Right forelimb (tissue), 1 donor: ENCODE measurements at places on chromosomes 2 and 18.

DNA sequence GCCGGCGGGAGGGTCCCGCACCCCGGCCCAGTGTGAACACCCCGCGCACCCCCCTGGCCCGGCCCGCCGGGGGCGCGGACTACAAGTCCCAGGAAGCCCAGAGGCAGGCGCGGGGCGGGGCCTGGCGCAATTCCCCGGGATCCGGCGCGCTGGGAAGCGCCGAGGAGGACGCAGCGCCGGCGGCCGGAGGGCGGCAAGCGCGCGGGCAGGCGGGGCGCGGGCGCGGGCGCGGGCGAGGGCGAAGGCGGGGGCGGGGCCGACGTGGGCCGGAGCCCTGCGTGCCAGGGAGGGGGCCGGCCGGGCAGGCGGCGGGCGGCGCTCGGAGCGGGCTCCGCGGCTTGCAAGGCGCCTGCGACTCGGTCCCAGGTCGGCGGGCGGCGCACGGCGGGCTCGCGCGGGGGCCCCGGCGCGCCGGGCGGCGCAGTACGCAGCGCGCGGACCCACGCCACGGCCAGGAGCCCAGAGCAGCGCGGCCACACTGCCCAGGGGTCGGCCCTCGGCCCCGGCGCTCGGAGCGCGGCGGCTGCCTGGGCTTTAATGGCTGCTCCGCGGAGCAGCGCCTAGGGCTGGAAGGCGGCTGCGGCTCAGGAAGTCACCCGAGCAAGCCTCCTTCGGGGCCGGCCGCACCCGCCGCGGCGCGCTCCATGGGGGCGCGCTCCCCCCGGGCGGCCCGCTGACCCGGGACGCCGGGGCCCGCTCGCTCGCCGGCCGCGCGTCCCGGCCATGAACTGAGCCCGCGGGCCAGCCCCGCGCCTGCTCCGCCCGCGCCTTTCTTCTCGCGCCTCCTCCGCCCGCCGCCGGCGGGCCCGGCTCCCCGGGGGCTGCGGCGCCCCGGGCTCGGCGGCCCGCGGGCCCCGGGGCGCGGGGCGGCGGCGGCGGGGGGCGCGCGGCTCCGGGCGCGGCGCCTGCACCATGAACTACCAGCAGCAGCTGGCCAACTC, at the start of gene AGAP1:
Gene AGAP1, plus strand, starts transcription at position 269 of the 941 bp plus-strand sequence.
- peak; percentile 96 for DNase-seq

DNA sequence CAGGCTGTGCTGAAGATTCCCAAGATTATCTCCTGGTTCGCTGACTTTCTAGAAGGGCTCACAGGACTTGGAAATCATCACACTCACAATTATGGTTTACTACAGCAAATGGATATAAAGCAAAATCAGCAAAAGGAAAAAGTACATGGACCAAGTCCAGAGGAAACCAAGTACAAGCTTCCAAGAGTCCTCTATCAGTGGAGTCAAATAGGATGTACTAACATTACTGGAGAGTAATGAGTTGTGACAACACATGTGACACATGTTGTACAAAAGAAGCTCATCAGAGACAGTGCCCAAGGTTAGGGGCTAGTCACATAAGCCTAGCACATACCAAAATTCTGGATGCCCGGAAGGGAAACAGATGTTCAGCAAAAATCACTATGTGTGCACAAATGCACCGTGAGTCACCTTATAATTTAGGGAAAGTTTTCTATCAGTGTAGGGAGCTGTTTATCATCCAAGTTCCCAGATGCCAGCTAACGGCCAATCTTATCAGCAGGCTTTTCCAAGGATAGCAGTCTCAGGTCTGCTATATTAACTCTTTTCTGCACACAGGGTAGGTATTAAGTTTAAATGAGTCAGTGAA, 9.5 kb downstream of the TMEM237 start:
- DNase-seq, result no peak

GRCh38 chr2:86020984-86021383, 84.7 kb downstream of the POLR1A start:
- peak; percentile 74 for DNase-seq

DNA sequence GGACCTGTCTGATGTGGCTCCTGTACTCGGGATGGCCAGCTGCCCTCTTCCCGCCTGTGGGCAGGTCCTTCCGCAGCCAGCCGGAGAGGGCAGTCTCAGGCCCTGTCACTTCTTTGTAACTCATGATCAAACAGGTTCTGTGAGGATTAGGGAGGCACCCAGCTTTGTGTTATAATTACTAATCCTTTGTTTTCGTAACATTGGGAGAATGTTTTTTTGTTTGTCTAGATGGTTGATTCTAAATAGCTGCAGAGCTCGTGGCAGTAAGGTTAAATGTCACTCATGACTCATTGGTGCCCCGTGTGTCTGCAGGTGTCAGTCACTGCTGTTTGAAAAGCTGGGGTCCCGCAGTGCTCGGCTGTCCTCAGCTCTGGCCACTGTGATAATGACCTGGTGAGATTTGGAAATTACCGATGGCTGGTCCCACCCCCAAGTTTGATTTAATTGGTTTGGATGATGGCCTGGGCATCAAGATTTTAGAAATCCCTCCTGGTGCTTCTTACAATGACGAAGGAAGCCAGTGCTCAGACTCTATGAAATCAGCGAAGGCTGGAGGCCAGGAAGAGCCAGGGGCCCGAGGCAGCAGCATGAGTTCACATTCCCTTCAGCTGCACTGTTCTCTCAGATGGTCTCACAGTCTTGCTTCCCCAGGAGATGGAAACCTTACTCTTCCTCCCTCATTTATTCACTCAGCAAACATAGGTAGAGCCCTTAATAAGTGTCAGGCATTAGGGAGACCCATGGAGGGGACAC, 172.8 kb downstream of the VAPA start:
- DNase-seq, result no peak

GRCh38 chr2:173657996-173658717, 303.5 kb downstream of the CDCA7 start:
- DNase-seq, result no peak

DNA sequence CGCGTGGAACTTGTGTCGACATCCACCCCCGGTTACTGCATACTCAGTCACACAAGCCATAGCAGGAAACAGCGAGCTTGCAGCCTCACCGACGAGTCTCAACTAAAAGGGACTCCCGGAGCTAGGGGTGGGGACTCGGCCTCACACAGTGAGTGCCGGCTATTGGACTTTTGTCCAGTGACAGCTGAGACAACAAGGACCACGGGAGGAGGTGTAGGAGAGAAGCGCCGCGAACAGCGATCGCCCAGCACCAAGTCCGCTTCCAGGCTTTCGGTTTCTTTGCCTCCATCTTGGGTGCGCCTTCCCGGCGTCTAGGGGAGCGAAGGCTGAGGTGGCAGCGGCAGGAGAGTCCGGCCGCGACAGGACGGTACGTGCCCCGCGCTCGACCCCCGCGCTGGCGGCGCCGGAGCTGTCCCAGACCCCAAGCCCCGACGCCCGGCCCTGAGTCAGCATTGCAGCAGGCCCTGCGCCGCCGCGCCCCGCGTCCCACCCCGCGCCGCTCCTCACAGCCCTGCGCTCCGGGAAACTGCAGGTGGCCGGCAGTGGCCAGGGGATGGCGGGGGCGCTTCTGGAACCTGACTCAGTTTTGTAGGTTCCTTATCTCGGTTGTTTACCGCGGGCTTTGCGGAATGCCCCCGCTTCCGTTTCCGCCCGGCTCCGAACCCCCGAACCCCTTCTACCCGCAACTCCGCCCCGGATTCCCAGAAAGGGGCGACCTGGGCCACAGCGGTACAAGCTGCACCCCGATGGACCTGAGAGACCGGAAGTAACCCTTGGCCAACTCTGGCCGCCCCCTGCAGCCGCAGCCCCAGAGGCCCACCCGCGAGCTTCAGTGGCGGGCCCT, at the start of gene CFLAR:
Gene CFLAR, plus strand, starts transcription at position 50 of the 844 bp plus-strand sequence. CDS start 13,702 bp downstream, outside the sequence.
- peak; percentile 86 for DNase-seq

DNA sequence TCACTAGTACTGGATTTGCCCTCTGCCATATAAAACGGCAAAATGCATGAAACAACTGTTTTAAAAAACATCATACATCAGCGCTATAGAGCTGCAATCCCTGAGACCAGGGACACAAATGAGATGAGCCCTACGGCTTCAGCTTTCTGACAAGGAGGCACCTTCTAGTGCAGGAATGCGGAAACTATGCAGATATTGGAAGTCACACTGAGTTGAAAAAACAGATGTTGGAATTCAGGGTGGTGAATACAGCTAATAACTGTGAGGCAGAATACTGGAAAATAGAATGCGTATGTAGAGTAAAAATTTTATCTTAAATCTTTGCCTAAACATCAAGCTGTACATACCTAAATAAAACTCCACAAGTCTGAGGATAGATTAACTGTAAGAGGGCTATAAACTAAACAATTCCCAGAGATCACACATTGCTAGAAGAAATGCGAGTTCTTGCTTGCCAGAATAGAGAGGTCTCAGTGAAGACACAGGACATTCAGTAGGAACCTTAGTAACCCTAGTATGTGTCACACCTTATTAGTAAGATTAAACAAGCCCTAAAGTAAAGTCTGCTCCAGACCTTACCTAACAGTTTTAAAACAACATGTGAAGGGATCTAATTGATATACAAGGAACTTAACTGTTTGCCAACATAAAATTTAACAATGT, 541.4 kb upstream of the DDX18 start:
- no peak for DNase-seq

GRCh38 chr18:47260120-47260923, 8.9 kb upstream of the SKOR2 start:
- DNase-seq, result peak; percentile 78

DNA sequence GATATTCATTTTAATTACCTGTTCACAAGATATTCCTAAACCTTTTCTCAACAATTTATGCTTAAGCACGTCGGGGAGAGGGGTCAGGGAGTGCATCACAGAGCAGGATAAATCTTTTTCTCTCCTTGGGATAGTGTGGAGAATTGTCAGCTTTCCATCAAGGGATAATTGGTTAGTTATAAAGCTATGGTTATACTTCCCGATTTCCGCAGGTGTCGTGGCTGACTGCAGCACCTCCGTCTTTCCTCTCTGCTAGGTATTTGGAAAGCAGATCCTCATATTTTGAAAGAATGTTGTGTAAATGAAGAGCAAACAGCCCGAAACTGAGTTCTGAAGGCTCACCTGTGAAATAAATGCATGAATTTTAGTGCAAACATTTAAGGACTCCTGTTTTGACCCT, 778 bp downstream of the DYNC2LI1 start:
- no peak for DNase-seq

DNA sequence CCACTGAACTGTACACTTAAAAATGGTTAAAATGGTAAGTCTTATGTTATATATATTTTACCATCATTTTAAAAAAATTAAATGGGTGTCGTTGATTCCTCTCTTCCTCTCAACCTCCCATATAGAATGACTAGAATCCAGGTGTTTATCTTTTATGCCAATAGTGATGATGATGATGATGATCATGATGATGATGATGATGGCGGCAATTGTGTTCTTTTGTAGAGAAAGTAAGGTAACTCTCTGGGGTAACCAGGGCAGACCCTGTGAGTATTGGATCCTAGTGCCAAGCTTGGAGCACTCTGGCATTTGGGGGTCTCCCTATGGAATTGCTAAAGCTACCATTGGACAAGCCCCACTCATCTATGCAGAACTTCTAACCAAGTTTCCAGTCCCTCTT, 113.6 kb downstream of the GLI2 start:
- no peak for DNase-seq

DNA sequence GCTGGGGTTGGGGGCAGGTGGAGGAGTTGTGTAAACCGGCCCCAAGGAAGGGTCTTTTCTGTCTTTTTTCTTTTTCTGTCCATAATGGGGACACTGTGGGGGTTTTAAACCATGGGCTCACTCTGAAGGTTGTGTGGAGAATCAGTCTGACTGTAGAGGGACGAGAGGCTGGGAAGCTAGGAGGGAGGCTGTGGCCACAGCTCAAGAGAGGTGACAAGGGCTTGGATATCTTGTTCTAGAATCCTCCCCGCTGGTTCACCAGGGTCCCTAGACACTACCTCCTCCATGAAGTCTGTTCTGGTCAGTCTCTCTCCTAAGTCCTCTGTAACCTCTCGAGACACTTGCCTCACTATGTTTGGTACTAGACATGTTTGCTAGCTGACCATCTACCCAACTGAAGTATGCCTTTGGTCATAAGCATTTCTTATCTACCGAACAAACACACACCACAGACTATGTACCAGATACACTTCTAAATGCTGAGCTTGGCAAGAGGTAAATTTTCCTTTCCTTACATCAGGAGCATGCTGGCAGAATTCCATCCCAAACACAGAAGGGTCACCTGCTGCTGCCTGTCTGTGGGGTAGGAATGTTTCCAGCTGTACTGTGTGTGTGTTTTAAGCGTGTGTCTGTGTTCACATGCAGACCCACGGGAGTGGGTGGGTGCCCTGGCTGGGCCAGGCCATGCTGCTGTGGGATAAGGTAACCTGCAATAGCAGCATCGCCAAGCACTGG, 69.6 kb upstream of the MGAT4A start:
- no peak for DNase-seq

DNA sequence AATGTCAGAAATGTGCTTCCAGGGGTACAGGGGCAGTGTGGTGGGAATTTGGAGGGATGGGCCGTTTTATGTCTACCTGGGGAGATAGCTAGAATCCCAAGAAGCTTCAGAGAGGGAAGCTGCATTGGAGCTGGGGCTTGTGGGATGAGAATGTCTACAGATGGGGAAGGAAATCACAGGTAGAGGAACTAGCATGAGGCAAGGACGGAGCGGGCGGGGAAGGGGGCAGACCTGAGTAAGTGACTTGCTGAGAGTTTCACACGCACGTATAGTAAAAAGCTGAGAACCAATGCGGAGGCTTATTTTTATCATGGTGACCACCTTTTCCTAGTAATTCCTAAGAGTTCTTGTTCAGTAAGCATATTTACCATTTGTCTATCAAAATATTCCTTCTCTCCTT, 6.3 kb downstream of the C2orf80 start:
- DNase-seq, result no peak

GRCh38 chr18:49630246-49630699, 68.4 kb downstream of the LIPG start:
- DNase-seq, result no peak

DNA sequence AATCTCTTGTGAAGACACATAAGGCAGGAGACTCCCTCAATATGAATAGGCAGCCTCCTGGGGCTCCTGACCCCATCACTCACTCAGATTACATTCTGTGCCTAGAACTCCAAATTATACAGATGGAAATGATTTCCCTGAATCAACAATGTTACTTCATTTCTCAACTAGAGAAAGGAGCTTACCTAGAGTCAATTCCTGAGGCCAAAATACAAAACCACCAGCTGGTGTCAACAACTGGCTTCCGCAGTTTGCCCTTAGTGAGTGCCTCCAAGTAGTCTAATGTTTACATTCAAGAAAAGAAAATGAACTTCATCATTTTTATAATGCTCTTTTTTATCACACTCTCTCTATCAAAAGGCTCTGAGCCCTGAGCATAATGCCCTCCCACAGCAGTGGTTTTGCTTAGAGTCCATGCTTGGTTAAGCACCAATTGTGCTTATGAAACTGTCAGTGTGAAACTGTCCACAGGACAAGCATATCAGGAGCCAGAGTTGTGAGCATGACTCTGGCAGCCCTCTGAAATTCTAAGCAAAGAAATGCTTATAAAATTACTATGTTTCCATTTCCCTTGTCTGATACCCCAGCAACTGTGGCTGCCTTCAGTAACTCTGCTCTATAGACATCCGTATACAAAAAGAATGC, 305.7 kb upstream of the PKDCC start:
- DNase-seq, result no peak

- DNase-seq, result no peak
Observed at GRCh38 chr2:196229013-196229412, 57.6 kb upstream of the STK17B start.
